Activated CD4-positive, alpha-beta memory T cell treated with anti-CD3 and anti-CD28 coated beads, Interleukin-2, amount 10 ng/mL, durations not matched to agents 7 days and 5 days (primary cell): ENCODE measurements at places on chromosomes 1 and 21.

GRCh38 chr1:165369255-165369848 is 12.8 kb upstream of the LMX1A start:
- peak; percentile 58 for DNase-seq

DNA sequence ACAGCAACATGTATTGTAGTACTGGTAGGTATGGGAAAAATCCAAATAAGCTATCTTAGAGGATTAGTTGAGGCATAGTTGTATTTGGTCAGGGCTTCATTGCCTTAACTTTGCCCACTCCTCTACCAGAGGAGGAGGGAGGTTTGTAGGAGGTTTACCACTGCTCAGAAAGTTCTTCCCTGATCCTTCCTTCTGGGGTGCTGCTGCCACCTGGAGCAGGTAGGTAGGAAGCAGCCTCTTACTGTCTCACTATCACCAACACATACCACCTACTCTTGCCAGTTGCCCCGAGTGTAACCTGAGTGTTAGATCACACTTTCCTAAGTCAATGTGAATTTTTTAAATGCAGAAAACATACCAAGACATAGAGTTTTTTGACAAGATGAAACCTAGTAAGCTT is 24.1 kb upstream of the ZSWIM5 start:
- no peak for DNase-seq

DNA sequence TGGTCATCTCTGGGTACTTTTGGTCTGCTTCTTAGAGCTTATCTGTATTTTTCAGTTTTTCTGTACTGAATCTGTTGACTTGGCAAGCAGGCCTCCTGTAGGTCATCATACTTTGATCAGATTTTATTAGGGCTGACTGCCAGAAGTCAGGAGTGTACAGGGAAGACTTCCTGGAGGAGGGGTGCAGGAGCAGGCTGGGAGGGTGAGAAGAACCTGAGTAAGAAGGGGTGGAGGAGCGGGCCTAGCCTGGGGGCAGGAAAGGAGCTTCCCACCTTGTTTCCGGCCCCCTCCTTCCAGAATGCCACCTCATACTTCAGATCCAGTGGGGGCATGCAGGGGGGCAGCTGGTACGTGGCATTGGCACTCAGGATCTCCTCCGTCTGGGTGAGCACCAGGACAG is 18.3 kb upstream of the IL22RA1 start:
- no peak for DNase-seq

GRCh38 chr1:153447498-153448170 is 12.8 kb downstream of the S100A7 start:
- no peak for DNase-seq

DNA sequence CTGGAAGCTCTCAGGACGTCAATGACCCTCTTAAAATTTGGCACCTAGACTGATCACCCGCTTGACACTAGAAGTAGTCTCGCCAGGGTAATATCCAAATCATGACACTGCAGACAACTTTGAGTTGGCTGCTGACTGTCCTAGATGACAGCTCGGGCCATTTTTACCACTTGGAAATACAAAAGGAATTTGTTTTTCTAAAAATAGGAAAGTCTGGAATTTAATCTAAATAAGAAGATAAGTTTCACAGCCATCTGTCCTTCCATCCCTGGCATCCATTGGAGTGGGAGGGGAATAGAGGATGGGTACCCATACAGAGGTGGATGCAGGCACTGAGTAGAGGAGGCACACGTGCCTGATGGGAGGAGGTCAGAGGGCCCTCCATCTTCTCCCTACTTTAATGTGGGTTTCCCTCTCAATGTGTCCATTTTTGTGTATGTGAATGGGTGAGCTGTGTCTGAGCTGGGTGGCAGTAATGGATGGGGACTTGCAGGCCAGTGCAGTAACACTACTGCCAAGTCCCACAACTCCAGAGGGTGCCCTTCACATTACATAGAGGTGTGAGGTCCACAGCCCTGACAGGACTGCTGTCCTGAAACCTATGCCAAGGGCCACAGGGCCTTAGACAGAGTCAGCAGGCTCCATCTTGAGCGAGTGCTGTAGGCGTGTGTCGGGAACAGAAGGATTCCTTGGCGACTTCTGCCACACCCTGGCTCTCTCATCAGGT is 104.8 kb upstream of the IPO9 start:
- DNase-seq, result no peak

DNA sequence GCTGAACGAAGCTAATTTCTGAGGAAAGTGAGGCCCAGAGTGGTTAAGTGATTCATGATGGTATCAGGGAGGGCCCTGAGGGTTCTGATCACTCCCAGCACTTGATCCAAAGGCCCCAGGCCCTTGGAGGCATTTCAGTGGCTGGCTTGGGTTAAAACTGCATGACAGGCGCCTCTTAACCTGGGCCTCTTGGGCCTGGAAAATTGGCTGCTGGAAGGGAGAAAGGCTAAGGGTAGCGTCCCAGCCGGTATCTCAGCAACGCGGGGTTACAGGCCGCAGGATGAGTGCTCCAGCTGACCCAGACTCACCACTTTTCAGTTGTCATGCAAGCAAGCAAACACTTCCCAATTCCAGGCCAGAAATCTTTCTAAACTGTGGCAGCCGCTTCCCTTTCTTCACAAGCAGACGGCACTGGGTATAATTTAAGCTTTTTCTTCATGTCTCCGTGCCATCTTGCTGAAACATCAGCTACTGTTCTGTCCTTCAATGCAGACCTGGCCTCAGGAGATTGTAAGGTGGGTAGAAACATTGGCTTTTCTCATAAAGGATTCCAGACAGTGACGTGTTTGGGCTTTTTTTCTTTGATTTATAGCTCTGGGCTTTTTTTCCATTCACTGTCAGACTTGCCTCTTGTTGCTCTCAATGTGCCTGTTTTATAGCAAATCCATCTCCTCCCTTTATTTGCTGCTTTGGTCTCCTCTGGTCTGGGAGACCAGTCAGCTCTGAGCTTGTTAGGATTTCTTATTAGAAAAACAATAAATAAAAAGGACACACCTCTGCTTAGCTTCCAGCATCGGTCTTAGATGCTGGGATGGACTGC is 229.1 kb downstream of the KCNJ6 start:
- no peak for DNase-seq

DNA sequence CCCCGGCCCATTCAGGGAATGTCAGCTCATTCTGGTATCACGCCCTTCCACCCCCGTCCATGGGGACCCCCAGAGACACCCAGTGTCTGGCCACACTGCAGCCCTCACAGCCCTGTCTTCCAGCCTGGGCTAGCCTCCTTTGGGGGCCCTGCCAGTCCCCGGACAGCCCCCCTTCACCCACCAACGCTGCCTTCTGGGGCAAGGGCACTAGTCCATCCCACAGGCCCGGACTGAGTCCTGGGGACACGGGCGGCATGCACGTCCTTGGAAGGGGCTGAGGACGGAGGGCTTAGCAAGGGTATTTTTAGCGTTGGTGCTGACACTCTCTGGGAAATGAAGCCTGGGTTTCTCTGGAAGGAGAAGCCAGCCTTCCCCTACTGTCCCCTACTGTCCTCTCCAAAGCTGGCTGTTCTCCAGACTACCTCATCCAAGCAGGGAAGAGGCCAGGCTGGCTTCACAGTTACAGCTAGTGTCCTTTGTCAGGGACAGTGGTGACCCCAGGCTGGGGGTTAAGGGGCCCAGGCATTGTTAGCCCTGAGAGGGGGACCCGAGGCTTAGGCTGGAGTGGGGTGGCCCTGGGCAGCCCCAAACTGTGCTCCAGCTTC is 39.5 kb downstream of the COQ8A start:
- DNase-seq, result no peak

GRCh38 chr1:43368646-43369020 is 822 bp upstream of the ELOVL1 start:
- no peak for DNase-seq

GRCh38 chr1:240413732-240414131 is 198.2 kb downstream of the GREM2 start:
- no peak for DNase-seq

- DNase-seq, result no peak
These were observed 84.2 kb downstream of the OBSCN start for GRCh38 chr1:228291906-228292608.

DNA sequence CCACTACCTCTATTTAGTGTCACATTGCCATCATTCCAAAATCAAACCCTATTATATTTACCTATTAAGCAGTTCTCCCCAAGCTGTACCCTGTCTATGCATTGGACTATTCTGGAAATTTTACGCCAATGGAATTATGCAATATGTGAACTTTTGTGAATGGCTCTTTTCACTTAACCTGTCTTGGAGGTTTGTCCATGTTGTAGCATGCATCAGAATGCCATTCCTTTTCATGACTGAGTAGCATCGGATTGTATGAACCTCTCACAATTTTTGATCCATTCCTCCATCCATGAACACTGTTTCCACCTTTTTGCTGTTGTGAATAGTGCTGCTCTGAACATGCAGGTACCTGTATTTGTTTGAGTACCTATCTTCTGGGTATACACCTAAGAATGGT is 33.7 kb downstream of the FAM163A start:
- DNase-seq, result no peak

DNA sequence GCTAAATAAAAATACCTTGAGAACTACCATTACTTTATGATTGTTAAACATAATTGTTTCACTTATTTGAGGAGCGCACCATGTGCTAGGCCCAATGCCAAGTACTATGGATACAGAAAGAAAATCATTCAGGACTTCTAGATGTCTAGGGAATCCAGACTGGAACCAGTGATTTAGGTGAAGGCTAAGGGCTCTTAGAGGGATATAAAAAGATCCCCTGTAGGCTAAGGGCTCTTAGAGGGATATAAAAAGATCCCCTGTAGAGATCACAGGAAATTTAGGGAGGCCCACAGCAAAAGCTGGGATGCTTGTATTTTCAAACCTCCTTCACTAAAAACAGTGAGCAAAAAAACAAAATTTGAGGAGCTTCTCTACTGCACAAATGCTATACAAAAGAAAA is 6.7 kb downstream of the TOR1AIP2 start:
- DNase-seq, result no peak

- DNase-seq, result peak; percentile 19
These were observed 216.4 kb downstream of the LTN1 start for GRCh38 chr21:28776251-28776650.

DNA sequence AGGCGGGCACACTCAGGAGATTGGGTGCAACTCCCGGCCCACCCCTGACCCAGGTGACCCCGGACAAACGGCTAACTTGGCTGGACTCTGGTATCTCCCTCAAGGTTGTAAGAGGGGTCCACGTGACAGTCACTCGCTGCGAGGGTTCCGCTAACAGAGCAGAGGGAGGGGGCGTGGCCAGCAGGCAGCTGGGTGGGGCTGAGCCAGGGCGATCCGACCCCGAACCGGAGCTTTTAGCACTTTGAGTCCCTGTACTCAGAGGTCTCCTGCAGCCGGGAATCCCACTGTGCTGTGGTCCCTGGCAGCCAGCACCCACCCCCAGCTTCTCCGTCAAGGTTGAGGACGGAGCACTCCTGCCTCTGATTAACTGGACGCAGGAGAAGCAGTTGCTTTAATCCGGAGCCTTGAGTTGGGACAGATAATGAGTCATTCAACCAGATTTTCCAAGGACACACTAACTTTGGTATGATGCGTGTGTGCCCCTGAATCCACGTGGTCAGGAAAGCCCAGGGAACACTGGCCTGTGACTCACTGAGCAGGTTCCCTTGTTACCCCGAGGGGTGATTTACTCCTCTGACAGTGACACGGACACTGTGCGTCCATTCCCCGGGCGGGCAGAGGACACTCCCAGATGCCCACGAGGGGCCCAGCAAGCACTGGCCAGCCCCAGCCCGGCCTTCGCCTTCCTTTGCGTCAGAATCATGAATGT is 16.8 kb downstream of the TRPM2 start:
- DNase-seq, result no peak

GRCh38 chr1:89842567-89843272 is 21.9 kb downstream of the LRRC8D start:
- no peak for DNase-seq

DNA sequence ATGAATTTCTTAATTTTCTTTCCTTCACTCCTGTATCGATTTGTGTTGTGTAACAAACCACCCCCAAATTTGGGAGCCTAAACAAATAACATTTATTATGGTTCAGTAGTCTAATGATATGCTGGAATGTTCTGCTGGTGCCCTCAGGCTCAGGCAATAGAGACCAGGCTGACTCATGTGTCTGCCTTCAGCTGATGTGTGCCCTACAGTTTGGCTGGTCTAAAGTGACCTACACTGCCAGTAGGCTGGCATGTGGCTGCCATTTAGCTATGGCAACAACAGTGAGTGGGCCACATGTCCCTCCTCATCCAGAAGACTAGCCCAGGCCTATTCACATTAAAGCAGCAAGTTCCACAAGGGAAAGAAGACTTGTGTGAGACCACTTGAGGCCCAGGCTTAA is 115.8 kb downstream of the PTPRC start:
- DNase-seq, result no peak

GRCh38 chr1:86052948-86053698 is 103.4 kb downstream of the COL24A1 start:
- no peak for DNase-seq

- no peak for DNase-seq
These were observed 30.6 kb downstream of the FAM78B start for GRCh38 chr1:166136222-166136621.

- no peak for DNase-seq
These were observed 20.9 kb upstream of the HSPA13 start for GRCh38 chr21:14403681-14404318.

GRCh38 chr1:207852576-207853371 is 58.2 kb downstream of the CD34 start:
- DNase-seq, result no peak

DNA sequence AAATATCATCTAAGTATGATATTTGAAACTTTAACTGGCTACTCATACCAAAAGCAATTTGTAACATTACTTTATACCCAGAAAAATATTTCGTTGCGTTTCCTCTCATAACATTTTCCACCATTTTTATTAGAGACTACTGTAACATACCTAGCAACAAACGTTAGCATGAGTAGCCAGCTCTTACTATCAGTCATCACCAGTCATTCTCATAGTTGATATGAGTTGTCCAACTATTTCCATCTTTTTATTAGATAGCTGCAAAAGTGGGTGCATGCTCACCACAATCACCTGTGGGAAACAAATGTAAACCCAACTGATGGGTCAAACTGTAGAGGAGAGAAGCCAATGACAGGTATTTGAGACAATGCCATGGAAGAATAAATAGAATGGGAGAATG is 114.6 kb downstream of the AKT3 start:
- DNase-seq, result no peak

- no peak for DNase-seq
These were observed 39.9 kb downstream of the GTF2B start for GRCh38 chr1:88851303-88852063.

DNA sequence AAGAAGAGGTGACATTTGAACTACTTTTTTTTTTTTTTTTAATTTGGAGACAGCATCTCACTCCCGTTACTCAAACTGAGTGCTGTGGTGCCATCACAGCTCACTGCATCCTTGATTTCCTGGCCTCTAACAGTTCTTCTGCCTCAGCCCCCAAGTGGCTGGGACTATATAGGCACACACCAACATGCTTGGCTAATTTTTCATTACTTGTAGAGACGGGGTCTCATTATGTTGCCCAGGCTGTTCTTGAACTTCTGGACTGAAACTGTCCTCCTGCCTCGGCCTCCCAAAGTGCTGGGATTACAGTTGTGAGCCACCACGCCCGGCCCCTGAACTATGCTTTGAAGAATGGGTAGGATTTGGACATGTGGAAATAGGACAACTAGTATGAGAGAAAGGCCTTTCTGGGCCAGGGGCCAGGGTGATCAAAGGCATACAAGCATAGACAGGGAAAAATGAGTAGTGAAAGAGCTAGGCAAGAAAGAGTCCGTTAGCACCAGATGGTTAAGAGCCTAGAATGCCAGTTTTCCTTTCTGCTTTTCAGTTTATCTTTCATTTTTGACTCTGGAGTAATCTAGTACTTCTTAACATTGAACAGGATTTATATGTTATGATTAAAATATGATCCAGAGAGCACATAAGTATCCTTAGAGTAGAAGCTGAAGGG is 6.3 kb downstream of the RABGAP1L start:
- DNase-seq, result no peak
